ENCODE measurements at places on chromosomes 1 and 21.

DNA sequence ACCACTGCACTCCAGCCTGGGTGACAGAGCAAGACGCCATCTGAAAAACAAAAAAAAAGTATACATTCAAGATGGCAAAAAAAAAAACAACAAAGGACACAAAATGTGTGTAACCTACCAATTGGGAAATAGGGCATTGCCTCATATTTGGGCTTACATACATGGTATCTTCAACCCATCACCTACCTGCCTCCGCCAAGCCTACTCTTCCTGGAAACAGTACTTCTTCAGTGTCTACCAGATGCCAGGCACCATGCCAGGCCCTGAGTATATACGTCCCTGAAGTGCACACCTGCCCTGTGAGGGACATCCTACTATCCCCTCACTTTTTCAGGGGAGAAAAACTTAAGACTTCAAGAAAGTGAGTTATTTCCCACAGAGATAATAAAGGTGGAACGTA, 160.2 kb downstream of the TOMM20 start:
- DNase-seq: no peak

- no peak for DNase-seq
Measured at GRCh38 chr1:94622757-94623156, 81.2 kb upstream of the F3 start.

GRCh38 chr1:247358920-247359319, 27.3 kb upstream of the ZNF496 start:
- no peak for DNase-seq

- no peak for DNase-seq
Measured at GRCh38 chr1:39789571-39790110, 976 bp upstream of the BMP8B start.

DNA sequence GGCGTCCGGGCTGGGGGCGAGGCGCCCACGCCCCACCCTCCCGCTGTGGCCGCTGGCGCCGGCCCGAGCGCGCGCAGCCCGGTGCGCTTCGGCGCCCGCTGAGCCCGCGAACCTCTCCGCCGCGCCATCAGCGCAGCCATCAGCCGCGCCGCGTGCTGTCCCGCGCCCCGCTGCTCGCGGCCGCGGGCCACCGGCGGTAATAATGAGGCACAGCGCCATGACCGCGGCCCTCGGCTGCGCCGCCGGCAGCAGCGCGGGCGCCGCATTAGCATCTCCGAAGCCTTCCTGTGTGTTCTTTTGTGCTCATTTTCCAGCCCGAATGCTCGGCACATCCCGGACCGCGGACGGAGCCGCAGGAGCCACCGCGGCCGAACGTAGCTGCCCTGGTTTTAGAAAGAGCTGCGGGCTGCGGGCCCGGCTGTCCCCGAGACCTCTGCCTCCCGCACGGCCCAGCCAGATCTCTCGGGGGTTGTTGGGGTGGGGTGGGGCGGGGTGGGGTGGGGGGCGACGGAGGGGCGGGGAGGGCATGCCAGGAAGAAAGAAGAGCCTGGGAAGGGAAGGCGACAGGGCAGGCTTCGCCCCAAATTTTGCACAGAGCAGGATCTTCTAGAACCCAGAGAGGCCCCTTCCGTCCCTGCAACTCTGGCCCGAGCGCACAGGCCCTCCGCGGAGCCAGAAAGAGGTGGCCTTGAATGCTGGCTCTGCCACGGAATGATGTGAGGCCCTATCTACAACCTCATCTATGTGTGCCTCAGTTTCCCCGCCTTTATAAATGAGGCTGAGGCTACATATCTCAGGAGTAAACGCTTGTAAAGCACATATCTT, 55.3 kb downstream of the RRAGC start:
- DNase-seq: no peak

DNA sequence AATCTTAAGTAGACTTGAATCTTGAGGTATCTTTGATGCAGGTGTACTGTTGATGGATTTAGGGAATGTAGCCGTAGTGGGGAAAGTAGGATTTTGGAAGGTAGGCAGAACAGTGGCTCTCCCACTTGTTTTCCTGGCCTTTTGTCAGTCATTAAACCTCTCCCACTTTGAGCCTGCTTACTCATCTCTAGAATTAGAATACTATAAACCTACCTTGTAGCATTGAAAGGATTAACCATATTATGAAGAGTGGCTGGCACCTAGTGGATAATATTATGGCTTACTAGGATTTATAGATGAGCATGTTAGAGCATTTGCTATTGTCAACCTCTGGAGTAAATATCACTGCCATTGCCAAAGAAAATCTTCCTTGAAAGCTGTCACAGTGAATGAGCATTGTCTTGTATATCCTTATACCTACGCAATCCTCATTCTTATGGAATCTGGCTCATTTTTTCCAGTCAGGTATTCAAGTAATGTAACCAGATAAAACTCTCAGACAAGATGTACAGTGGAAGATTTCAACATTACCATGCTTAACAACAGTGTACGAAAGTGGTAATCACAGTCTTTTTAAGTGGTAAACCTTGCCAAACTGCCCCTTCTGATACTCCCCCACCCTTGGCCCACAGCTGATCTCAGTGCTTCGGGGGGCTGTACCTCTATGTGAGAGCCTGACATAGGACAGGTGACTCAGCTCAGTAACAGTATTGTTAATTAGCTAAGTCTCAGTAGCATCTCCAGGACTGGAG, 44.4 kb downstream of the SH3GLB1 start:
- DNase-seq: no peak

GRCh38 chr1:228798548-228798947, 63.3 kb downstream of the RHOU start:
- no peak for DNase-seq

DNA sequence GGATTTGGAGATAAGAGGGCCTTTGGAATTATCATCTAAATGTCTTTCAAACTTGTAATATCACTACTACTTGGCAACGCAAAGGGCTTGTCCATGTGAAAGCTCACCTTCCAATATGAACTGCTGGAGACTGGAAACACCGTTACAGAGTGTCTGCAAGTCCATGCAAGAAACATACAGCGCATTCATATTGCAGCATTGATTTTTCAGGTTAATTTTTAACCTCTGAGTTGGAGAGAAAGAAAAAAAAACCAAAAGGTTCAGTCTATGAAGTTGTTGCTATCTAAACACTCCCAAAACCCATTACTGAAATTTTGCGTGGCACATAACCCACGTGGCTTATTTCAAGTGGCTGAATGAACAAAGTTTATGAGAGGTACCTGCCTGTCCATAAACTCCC, 23.8 kb downstream of the DAB1 start:
- no peak for DNase-seq

Measured in glomerular endothelial cell (primary cell).